Left renal pelvis (tissue), 4 donors: ENCODE measurements at places on chromosomes 2 and 18. TPM values are rescaled to one million over a fixed set of nuclear protein-coding genes. Genes with fewer than 3 reads are reported as not detected.

DNA sequence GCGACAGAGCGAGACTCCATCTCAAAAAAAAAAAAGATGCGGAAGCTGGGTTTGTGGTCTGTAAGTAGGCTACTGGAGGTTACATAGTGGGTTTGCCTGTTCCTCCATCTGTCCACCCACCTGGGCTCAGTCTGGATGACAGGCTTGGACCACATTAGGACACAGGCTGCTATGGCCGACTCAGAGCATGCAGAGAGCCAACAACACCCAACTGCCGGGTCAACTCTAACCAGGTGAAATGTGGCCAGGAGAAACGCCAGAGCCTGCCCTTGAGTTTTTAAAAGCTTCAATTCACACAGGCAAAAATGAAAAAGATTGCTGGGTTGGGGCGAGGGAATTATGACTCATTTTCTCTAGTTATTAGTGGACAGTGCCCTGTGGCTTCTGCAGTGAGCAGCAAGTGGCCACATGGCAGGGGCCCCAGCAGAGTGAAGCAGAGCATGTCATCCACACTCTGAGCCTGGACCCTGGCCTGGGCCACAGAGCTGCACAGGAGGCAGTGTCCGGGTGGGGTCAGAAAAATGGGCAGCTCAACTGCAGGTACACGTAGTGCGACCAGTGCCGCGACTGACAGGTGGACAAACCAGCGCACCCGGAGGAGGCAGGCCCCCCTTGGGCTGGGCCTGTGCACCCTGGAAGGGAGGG lies 67.4 kb downstream of the BIN1 start:
- DNase-seq, result no peak

DNA sequence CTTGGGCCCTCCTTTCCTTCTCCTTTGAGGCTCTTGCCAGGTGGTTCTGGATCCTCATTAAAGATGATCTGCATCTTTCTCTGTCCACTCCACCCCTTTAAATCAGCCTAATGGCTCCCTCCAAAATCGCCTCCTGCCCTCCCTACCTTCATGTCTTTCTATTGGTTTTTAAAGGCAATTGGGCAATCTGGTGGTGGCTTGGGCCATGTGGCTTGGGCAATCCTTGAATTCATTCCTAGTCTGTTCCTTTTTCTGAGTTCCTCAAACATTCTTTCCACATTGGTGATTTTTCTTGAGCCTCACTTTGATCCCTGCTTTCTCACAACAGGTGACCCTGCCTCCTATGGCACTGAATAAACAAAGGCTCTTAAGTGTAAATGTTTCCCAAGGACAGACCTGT lies 266.2 kb upstream of the REV1 start:
- DNase-seq, result no peak

DNA sequence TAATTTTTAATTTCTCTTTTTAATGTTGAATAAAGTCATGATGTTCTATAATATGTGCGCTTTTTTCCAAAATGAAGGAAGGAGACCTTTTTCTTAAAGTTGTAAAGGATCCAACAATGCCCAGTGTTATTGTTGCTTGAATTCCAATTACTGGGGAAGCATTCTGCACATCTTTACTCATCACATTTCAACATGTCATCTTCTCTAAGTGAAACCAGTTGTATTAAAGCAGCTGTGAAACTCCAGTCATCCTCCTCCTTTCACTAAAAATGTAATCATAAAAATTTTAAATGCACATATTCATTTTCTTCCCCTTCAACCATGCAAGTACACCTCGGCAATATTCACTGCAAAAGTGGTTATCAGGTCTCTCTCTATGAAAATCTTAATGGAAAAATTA lies 722.7 kb downstream of the TSN start:
- DNase-seq, result no peak

DNA sequence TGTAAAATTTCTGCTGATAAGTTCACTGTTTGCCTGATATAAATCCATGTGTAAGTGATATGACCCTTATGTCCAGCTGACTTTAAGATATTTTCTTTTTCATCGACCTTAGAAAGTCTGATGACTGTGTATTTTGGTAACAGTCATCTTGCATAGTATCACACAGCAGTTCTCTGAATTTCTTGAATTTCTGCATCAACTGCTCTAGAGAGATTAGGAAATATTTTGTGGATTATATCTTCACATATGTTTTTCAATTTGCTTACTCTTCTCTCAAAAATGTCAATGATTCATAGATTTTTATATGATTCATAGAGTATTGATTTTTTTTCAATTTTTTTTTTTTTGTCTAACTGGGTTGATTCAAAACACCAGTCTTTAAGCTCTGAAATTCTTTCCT lies 945.3 kb downstream of the TRIB2 start:
- DNase-seq, result no peak

- no peak for DNase-seq
Observed at GRCh38 chr18:76486574-76486973, 8.5 kb downstream of the ZNF516 start.

- DNase-seq, result no peak
Observed at GRCh38 chr18:79485788-79486355, 90.1 kb downstream of the NFATC1 start.

- DNase-seq, result no peak
Observed at GRCh38 chr2:143558665-143559064, 429.4 kb downstream of the ARHGAP15 start.

DNA sequence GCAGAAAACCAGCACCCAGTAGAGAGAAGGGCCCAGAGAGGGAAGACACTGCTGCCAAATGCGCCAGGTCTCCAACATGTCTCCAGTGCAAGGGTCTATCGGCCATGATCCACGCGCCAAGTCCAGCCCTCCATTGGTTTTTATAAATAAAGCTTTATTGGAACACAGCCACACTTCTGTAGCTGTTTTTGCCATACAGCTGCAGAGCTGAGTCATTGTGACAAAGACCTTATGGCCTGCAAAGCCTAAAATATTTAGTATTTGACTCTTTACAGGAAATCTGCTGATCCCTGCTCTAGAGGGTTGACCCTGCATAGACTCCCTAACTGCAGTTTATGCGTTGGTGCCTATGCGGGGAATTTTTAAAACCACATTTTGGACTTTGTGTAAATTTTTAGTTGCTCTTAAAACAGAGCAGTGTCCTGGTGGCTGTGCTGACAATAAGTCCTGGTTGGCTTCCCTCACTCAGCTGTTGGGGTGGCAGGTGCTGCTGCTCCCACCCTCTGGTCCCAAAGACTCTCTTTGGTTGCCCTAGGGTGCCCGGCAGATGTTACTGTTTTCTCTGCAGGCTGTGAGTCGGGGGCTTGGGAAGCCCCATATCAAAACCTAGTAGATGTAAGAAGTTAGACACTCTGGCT lies 154.9 kb downstream of the CTIF start:
- no peak for DNase-seq

DNA sequence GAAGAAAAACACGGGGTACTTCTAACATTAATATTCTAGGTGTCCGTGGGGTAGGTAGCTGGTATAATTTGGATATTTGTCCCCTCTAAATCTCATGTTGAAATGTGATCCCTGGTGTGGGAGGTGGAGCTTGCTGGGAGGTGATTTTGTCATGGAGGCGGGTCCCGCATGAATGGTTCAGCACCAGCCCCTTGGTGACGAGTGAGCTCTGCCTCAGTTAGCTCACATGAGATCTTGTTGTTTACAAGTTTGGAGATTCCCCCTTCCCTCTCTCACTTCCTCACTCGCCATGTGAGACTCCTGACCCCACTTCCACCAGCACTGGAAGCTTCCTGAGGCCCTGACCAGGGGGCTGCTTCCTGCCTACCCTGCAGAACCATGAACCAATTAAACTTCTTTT lies 35.4 kb upstream of the DNER start:
- DNase-seq, result no peak

GRCh38 chr18:72867746-72868584 lies at the start of gene NETO1:
Gene NETO1 (minus strand): TSS chr18:72867987. CDS start chr18:72867291, 696 bp downstream.
- no peak for DNase-seq

DNA sequence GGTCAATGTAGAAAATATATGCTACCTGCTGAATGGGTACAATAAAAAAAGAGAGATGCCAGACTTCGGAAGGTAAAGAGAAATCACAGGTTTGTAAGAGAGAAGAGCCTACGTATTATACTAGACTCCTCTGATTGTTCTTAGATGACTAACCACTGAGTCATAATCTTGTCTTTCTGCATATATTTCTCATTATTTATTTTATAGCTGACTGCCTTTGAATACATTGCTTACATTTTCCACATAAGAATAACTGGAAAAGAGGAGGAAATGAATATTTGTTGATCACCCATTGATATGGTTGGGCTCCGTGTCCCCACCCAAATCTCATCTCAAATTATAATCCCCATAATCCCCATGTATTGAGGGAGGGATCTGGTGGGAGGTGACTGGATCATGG lies 90.3 kb upstream of the RAB27B start:
- no peak for DNase-seq

DNA sequence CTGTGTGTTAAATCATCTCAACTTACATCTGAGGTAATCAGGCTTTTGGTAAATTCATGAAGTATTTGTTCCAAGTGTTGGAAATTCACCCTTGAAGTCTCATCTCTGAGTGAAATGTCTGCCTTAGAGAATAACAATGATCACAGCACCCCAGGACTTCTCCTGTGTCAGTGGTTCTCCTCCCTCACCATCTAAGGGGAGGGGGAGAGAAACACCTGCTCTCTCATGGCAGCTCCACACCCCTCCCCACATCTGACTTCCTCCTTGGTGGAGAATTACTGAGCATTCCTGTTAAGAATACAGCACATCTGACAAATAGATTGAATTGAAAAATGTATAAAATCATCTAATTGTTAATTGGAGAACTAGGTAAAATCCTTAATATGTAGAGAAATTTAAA lies 532.1 kb downstream of the RNF144A start:
- no peak for DNase-seq

GRCh38 chr2:219630770-219631405 lies 3.5 kb downstream of the SLC4A3 start:
- no peak for DNase-seq

- DNase-seq, result no peak
Observed at GRCh38 chr2:160652236-160652635, 158.6 kb upstream of the RBMS1 start.

GRCh38 chr2:216713691-216714336 lies 18.5 kb upstream of the IGFBP5 start:
- no peak for DNase-seq

DNA sequence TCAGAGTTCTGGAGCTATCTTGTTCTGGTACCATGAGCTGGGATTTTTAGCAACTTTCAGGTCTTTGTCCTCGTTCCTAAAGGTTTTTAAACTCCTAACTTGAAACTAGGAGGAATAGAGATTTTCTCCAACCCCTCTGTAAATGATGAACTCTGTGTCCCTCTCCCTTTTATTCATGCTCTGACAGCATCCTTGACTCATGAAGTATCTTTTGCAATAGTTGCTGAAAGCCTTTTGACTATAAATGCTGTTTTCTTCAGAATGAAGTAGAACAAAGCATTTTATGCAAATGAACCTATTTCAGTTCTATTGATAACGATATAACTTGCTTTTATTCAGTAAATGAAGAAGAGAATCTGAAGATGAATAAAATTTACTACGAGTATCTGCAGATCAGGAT lies 17.0 kb upstream of the MAPRE2 start:
- DNase-seq, result no peak

DNA sequence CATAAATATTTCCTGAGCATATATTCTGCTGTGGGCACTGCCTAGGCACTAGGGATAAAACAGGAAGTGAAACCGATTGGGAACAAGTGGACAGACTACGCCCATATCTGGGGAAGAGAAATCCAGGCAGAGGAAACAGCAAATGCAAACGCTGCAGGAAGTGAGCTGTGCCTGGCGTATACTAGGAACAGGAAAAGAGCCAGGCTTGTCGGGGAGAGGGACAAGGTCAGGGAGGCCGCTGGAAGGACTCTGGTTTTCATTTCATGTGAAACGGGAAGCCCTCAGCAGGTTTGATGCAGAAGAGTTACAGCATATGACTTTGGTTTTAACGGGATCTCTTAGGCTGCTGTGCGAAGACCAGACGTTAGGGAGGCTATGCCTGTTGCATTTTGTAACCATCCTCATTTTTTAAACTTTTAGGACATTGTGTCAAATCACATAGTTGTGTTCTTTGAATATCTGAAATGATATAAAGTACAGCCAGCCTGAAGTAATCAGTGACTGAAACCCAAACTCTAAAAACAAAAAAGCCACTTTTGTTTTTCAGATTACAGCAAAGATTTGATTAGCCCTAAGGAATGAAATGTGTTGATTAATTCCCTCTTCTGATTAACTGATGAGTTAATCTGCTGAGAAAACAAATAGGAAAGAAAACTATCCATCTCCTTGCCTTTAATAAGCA lies 110.2 kb upstream of the PIEZO2 start:
- DNase-seq, result no peak

- DNase-seq, result no peak
Observed at GRCh38 chr2:221200184-221200839, 371.8 kb downstream of the EPHA4 start.

DNA sequence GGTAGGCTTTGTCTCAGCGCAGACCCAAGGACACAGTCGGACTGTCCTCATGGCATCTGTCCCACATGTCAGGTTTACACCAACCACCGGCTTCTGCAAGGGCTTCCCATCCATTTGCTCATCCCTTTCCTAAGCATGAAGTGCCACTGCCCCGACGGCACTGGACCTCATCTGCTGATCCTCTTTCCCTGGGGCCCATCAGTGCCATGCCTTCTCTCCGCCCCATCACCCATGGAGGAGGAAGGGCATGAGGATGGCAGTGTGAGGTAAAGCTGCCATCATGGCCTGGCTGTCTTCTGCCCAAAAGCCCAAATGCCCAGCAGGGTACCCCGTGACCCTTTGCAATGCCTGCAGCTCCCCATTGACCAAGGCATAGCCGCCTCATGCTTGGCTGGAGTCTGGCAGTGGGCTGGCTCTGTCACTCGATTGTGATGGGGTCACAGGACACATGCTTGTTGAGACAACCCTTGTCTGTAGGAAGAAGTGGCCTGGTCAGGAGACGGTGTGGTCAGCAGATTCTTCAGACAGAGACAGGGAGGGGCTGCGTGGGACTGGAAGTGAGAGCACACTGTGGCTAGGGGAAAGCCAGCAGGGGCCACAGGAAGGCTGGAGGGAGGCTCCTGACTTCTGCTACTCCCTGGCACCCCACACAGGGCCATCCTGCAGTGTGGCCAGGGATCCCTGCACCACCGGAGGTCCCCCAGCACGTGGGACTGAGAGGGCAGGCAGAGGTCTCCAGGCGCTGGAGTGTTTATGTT lies 493.7 kb upstream of the HS6ST1 start:
- DNase-seq, result no peak

Gene SLC23A3
- polyA plus RNA-seq, result 1.2 TPM

Gene INHBB
- 1.1 TPM for polyA plus RNA-seq

Gene PMAIP1
- polyA plus RNA-seq, result 3.2 TPM

Gene SERPINB12
- polyA plus RNA-seq, result not detected

Gene GAD1
- polyA plus RNA-seq, result 2.3 TPM

Gene ADRA2B
- 2.7 TPM for polyA plus RNA-seq

Gene CKAP2L
- 18.8 TPM for polyA plus RNA-seq

Gene NYAP2
- polyA plus RNA-seq, result 0.04 TPM

Gene HOXD10
- 194 TPM for polyA plus RNA-seq

Gene KCNK3
- 2.4 TPM for polyA plus RNA-seq

Gene UGT1A8
- not detected for polyA plus RNA-seq

Gene CYTIP
- polyA plus RNA-seq, result 2.2 TPM

Gene RIT2
- 0.20 TPM for polyA plus RNA-seq

Gene ADAM17
- 45.1 TPM for polyA plus RNA-seq
